ENCODE measurements at places on chromosomes 3 and 15.
A peak's percentile ranks its signal among the peaks of the same experiment; 100 is the strongest.

- no peak for DNase-seq
These were observed 116.5 kb downstream of the SLC9A9 start for GRCh38 chr3:143731776-143732175.

DNA sequence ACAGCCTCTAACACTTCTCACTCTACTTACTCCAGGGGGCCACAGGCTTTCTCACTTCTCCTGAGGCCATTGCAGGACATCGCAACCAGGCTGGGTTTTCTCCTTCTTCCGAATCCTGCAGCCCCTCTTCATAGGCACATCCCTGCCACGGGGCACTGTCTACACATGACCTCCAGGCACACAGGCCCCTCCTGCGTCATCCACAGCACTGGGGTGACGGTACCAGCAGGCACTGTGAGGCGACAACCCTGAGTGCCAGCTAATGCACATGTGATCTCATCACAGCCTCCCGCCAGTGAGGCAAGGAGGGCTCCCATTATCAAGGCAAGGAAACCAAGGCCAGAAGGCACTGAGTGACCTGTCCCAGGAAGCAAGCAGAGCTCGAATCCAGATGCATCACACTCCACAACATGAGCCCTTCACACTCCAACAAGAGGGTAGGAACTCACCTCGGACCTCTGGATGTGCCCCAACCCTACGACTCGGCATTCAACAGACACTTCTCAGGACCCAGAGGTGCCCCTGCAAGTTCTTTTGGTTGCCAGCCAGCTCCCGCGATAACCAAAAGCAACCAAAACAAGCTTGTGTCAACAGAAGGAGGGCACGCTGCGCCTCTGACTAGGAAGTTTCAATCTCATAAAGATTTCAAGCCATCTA lies 16.7 kb downstream of the FAM174B start:
- no peak for DNase-seq

- DNase-seq: no peak
These were observed 15.2 kb downstream of the IVD start for GRCh38 chr15:40420793-40421192.

- no peak for DNase-seq
These were observed 10.0 kb downstream of the WWTR1 start for GRCh38 chr3:149647812-149648211.

GRCh38 chr3:39130693-39131265 lies 22.6 kb downstream of the CSRNP1 start:
- no peak for DNase-seq

DNA sequence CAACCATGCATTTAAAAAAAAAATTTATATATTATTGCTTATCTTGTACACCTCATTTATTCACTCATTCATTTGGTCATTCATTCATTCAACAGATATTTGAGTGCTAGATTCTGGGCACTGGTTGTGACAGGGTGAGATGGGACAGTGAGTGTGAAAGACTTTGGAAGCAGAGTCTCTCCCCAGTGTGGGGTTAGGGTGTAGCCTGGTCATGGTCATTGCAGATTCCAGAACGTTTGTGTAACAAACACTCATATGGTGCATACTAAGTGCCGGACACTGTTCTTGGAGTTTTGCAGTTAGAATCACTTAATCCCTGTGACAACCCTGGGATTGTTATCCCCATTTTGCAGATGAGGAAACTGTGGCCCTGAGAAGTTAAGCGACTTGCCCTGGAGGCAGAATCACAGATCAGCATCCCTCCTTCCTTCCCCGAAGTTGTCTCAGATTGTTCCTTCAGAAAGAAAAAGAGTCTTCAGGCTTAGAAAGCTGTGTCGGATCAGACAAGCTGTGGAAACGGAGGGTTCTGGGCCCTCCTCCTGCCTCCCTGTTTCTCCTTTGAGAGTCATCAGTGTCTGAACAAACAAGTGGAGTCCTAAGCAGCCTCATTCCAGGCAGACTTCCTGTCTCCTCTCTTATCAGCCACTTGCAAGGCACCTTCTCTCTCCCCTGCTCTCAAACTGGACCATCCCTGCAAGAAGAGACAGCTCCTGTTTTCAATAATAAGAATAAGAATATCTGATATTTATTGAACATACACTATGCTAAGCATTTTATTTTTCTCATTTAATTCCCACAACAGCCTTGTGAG lies 6.3 kb downstream of the LOXL1 start:
- DNase-seq: no peak

- DNase-seq: no peak
These were observed 87.3 kb downstream of the PEX5L start for GRCh38 chr3:179949412-179949811.

- no peak for DNase-seq
These were observed 3.4 kb upstream of the LMLN start for GRCh38 chr3:197956626-197956988.

GRCh38 chr3:141915016-141915415 lies 38.6 kb downstream of the ATP1B3 start:
- no peak for DNase-seq

DNA sequence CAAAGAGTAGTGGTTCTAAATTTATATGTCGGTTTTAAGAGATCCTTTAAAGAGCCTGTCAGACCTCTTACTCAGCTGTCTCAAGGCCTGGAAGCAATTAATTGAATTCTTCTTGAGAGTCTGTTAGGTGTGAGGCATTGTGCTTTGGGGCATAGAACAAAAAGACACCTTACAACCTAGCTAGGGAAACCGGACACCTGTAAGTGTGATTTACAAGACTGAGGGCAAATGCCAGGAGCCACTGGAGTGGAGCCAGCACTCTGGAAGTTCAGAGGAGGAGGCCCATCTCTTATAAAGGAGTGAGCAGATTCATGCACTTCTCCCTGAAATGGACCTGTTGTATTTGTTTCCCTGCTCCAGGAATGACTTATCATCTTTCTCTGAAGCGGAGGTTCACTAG lies 97.7 kb upstream of the NUDT16 start:
- no peak for DNase-seq

GRCh38 chr3:23999012-23999641 lies 54.0 kb downstream of the NR1D2 start:
- DNase-seq: peak; percentile 49

- DNase-seq: no peak
These were observed 21.3 kb upstream of the LRRC58 start for GRCh38 chr3:120370463-120370862.

GRCh38 chr3:174035328-174035886 lies 637.9 kb downstream of the NLGN1 start:
- no peak for DNase-seq

DNA sequence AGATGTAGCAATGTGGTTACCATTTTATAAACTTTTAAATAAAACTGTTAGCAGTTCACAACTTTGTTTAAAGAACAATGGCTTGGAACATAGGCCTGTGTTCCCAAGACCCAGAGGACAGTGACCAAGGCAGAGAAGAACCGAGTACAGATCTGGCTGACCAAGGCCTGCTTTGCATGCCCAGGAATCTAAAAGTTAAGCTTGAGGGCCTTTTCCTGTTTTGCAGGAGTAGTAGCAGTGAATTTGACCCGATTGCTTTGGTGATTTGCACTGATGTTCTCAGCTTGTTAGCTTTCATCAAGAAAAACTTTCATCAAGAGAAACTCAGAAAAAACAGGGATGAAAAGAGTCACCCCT lies 9.9 kb downstream of the FILIP1L start:
- no peak for DNase-seq

GRCh38 chr15:40372981-40373380 lies 9.5 kb upstream of the KNSTRN start:
- no peak for DNase-seq

GRCh38 chr3:22728406-22728805 lies 474.7 kb upstream of the UBE2E2 start:
- no peak for DNase-seq

GRCh38 chr3:23240171-23240785 lies 37.2 kb downstream of the UBE2E2 start:
- DNase-seq: no peak

All from CD4-positive, alpha-beta T cell treated with Interleukin-15 for 1 hour (primary cell).